ENCODE measurements at places on chromosomes 6 and 20.

GRCh38 chr6:7974938-7975763 lies 64.6 kb upstream of the TXNDC5 start:
- DNase-seq, result no peak

DNA sequence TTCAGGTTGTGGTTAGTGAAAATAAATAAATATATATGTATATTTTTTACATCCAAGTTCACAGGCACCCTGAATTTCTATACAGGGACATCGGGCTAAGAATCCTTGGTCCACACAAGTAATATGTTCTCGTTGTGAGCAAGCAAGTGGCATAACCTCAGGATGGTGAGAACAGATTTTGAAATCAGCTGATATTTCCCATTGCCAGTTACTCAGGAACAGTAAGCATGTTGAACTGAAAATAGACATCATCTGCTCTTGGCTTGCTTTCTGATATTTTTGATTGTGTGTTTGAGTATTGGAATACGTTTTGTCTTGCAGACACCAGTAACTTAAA lies 87.7 kb downstream of the TRMT6 start:
- no peak for DNase-seq

DNA sequence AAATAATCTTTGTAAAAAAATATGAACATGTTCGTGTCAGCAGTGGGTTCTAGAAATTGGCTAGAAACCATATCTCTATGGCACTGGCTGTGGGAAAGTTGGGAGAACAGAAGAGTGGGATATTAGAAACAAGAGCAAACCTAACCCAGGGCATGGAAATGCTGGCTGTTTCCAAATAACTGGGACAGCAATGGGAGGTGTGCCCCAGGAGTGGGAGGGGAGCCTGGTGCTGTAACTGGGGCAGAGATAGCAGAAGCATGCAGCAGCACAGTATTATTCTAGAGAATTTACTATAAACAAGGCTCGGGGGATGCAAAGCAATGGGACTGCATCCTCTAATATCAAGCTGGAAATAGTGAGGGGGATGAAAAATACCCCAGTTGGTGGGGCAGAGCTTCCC lies 175.0 kb downstream of the KIF6 start:
- no peak for DNase-seq

DNA sequence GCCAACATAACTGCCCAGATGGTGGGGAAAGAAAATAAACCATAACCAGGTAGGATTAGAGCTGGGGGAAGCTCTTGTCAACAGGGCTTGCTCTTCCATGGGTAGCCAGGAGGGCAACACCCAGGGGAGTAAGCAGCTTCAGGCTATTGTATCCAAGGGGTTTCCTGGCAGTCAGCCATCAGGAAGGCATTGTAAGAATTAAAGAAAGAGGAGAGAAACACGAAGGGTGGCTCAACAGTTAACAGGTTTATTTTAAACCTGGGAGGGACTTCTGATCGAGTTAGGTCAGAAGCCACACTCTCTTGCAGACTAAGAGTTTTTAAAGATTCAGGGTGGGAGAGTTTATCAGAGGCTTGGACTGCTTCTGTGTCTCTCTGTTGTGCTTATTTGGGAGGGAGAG lies 114.2 kb downstream of the QRSL1 start:
- no peak for DNase-seq

DNA sequence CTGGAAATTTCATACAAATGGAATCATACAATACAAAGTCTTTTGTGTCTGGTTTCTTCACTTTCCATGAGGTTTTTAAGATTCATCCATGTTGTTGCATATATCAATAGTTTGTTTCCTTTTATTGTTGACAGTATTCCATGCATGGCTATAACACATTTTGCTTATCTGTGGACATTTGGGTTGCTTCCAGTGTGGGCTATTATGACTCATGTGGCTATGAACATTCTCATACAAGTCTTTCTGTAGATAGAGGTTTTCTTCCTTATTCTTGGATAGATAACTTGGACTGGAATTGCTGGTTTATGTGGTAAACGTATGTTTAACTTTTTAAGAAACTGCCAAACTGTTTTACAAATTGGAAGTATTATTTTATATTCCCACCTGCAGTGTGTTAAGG lies 30.0 kb upstream of the KIF6 start:
- DNase-seq, result no peak

DNA sequence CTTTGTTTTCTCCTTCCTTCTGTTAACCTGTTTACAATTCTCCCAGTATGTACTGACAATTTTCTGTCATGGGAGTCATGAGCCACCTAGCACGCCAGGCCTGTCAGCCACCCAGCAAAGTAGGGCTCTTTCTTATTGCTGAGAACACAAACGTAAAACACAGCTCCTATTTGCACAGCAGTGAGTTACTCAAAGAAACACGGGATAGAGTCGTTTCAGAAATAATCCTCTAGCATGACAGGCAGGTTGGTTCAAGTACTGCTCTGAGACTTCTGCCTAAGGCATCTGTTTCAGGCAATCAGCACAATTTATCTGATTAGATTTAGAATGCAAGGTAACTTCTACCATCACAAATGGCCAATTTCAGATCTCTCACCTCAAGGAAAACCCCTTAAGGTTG lies 88.8 kb downstream of the CD24 start:
- no peak for DNase-seq

GRCh38 chr6:75178757-75179156 lies 27.1 kb downstream of the COL12A1 start:
- no peak for DNase-seq

- DNase-seq, result no peak
Measured at GRCh38 chr20:11035211-11035610, 361.4 kb upstream of the JAG1 start.

DNA sequence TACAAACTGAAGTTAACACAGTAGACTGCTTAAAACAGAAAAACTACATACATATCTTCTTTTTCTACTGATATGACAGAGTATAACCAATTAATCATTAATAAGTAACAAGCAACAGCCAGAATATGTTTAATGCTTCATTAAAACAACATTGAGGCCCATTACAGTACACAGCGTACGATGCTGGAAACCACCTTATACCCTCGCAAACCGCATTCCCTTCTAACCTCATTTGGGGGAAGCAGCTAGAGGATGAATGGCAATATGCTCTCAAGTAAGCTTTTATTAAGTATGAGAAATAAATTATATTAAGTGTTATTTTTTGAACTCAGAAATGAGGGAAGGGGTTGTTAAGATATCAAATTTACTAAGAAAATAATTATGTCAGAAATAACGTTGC lies 142.4 kb downstream of the GMDS start:
- DNase-seq, result no peak

- DNase-seq, result no peak
Measured at GRCh38 chr20:1463971-1464570, 2.6 kb downstream of the NSFL1C start.

- no peak for DNase-seq
Measured at GRCh38 chr20:53623134-53623453, 29.5 kb upstream of the ZNF217 start.

GRCh38 chr6:146851837-146852236 lies 253.1 kb downstream of the ADGB start:
- DNase-seq, result no peak

DNA sequence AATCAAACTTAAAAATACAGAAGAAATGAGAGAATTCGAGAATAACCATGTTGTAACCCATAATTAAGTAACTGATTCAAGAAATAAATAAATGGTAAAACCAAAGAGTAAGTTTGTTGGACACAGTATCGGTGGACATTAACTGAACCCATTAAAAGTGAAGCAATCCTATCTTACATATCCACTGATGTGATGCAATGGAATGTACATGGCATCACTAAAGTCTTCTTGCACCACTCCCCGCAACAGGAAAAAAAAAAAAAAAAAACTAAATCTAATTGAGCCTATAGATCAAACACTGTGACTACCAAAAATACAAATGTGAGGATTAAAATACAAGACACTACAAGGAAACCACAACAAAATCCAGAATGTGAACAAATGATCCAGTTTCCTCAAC lies 7.9 kb downstream of the SNX14 start:
- DNase-seq, result no peak

Measured in CD4-positive, alpha-beta T cell treated with Interleukin-17A for 1 hour (primary cell).